ENCODE measurements at places on chromosomes 4 and X.

DNA sequence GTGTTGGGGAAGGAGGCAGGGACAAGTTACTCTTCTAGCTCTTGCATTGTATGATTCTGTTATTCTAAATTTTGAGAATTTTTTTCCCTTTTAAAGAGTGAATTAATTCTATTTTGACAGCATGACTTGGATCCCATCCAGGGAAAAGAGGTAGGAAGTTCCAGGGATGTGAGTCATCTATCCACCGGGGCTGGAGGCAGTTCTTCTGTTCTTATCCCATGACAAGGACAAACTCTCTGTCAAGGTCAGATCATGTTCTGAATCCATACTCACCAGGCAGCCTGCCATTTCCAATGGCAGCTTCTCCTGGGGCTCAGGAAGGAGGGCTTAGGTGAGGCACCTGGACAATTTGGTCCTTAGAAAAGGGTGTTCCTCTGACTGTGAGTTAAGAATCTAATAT is 132.0 kb upstream of the MED14 start:
- no peak for DNase-seq

GRCh38 chr4:153447175-153447905 is 18.8 kb upstream of the TMEM131L start:
- no peak for DNase-seq

DNA sequence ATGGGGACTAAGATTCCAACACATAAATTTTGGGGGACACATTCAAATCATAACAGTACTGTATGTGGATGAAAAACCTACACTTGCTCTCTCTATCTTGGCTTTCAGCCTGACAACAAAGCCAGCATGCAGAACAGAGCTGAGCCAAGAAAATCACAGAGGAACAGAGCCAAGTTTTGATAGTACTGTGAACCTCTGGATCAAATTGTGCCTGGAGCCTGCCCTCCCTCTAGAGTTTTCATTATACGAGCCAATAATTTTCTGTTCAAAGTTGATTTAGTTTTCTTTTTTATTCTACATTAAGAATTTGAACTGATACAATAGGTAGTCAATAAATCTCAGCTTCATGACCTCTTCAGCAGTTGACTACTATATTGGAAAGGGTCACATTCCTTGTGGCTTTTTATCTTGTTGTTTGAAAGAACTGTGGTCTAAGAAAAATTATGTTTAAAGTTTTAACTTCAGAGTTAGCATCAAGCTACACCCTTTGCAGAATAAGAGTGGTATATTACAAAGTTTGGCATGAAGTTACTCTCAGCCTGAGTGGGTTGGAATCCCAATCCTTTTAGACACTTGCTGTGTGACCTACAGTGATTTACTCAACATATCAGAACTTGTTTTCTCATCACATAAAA is 31.1 kb downstream of the GRID2 start:
- DNase-seq: peak; percentile 49

GRCh38 chr4:135824759-135825296 is 1623.2 kb upstream of the PABPC4L start:
- no peak for DNase-seq

DNA sequence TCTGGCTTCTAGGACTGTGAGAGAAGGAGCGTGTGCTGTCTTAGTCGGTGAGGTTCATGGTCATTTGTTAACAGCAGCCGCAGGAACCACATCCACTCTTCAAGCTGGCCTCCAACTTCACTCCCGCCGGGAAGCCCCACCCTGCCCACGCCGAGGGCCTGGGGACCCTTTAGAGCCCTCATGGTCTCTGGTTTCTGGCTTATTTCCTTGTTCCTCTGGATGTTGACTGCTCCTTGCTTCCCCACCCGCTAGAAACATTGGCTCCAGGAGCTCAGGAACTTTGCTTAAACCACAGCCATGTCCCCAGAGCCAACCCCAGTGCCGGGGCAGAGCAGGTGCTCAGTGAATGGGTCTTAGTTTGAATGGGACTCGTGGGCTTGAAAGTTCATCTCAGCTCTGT is 40.8 kb downstream of the HTRA3 start:
- no peak for DNase-seq

DNA sequence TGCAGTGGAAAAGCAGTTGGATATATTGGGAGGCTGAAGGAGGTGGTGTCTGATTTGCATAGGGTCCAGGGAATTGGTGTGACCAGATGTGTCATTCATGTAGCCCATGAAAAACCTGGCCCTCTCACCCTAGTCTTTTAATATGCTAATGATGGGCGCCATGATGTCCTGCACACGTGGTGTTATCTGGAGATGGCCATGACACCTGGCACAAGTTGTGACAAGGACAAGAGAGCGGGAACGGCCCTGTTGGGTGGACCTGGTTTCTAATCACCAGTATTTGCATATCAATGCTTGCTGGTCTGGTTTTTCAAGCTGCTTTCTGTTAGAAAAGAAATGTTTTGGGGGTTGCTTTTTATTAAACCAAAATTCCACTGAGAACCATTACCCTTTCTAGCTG is 87.4 kb downstream of the ZXDA start:
- no peak for DNase-seq

DNA sequence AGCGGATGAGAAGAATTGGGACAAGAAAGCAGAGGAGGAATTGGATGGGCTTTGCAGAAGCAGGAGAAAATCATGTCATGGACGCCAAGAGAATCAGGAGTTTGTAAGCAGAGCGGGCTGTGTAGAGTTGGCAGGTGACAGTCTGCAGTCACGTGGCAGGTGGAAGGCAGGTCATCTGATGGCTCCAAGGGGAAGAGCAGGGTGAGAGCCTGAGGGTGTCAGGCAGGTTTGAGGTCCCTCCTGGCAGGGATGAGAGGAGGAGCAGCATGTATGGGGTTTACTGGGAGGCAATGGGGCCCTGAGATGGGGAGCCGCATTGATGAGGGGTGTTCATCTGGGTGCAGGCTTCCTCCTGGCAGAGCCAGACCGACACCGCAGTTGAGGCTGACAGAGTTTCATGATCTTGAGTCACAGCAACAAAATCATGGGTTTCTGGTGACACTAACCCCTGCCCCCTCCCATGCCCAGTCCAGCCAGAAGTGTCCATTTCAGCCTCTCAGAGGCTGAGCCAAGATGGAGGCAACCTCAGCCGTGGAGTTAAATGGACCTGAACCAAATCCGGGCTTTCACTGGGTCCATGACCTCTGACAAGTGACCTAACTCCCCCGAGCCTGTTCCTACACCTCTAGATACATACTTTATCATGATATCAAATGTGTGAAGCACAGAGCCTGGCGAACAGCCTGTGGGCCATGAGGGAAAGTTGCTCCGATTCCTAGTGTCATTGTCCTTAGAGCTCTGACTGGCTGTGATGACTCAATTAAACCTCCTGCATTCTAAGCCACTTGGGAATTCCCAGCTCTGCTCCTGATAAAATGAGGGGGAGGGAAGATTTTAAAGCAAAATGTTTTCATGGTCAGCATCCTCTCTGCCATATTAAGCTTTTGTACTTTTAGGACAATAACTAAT is 36.1 kb downstream of the EVC start:
- no peak for DNase-seq

- no peak for DNase-seq
Measured at GRCh38 chrX:95721011-95721410, 963.6 kb upstream of the DIAPH2 start.

GRCh38 chrX:19193565-19193964 is 71.3 kb upstream of the ADGRG2 start:
- DNase-seq: no peak
